ENCODE measurements at places on chromosomes 13 and 19.

DNA sequence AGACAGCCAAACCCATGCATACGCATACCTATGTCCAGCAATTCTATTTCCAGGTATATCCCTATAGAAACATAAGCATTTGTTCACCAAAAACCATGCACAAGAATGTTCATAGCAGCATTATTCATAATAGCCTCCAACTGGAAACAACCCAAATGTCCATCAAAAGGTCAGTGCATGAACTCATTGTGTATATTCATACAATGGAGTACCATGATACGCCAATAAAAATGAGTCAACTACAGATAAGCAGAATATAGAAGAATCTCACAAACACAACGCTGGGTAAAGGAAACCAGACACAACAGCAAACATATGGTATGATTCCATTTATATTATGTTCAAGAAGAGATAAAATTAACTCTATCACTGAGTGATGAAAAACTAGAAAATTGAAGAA, 23.8 kb downstream of the DEDD2 start:
- no peak for DNase-seq

DNA sequence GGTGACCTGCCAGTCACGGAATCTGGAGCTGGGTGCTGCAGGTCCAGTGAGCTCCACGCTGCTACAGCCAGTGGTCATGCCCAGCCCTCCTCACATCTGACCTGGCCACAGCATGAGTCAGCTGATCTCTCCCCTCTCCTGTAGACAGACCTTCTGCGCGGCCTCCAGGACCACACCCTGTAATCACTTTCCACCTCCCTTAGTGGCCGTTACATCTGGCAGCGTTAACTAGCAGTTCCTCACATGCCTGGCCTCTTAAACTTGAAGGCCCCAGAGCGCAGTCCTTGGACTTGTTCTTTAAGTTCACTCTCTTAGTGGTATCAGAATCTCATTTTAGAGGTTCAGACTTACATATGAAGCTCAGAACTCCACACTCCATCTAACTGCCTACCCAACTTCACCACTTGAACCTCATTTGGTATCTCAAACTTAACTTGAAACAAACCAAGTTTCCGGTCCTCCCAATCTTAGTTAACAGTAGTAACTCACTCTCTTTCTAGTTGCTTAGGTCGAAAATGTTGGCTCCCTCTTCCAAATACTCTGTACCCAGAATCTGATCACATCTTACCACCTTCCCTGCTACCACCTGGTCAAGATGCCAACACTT, 22.7 kb downstream of the MIPEP start:
- no peak for DNase-seq

- peak; percentile 2 for DNase-seq
Observed at GRCh38 chr13:36998624-36999041, 507 bp downstream of the ALG5 start.

DNA sequence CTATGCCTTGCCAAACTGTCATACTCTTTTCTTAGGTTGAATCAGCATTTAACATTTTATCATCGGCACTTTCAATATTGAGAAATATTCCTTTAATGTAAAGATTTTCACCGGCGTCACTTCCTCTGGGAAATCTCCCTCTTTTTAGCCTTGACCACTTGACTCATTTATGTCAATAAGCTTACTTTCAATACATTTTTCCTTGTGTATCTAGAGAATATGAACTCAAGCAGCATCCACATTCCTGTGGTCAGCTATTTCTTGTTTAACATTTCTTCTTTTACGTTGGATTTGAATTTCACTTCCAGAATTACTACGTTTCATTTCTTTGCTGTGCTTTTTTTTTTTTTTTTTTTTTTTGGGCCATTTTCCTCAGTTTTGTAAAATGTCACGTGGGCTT, 271.2 kb upstream of the HTR2A start:
- no peak for DNase-seq

DNA sequence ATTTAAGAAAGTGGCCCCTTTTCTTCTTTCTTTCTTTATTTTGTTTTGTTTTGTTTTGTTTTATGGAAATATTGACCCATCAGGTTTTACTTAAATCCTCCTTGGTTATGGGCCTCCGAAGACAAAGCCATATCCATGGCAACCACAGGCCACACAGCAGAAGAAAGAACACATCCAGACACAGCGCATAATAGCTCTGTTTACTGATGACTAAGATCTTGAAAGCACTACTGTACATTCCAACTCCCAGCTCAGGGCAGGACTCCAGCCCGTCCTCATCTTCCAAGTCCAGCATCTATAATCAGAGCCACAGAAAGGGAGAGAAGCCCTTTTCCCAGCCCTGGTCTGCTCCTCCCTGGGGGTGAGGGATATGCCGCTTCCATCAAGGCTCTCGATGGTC, 84.3 kb downstream of the NUFIP1 start:
- no peak for DNase-seq

GRCh38 chr13:45198924-45199323, 1.9 kb downstream of the KCTD4 start:
- no peak for DNase-seq

GRCh38 chr19:47658431-47659348, 49.8 kb downstream of the BICRA start:
- DNase-seq = no peak

DNA sequence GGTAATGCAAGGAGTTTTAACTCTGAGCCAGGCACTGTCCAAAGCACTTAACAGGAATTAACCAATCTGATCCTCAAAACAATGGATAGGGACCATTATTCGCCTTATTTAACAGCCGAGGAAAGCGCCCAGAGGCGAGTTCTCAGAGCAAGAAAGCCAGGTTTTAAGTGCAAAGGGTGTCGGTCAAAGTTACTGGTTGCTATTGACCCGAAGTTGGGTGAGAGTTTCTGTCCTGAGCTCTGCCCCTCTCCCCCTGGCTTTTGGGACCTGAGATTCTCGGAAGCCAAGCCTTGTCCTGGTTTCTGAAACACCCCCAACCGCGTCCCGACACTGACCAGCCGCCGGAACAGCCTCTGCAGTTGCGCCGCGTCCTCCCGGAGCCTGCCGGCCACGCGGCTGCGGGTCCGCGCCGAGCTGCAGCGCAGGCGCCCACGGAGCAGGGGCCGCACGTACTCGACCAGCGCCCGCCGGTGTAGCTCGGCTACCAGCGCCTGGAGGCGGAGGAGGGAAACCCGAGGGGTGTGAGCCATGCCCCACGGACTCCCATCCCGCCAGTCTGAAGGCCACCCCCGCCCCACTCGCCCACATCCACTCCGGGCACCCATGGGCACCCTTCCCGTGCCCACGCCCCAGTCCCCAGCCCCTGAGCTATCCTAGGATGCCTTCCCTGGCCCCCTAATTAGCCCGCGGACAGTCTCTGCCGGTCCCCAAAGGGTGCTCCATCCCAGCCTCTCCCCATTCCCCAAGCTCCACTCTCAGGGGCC, 27.8 kb downstream of the EXOC3L2 start:
- no peak for DNase-seq

DNA sequence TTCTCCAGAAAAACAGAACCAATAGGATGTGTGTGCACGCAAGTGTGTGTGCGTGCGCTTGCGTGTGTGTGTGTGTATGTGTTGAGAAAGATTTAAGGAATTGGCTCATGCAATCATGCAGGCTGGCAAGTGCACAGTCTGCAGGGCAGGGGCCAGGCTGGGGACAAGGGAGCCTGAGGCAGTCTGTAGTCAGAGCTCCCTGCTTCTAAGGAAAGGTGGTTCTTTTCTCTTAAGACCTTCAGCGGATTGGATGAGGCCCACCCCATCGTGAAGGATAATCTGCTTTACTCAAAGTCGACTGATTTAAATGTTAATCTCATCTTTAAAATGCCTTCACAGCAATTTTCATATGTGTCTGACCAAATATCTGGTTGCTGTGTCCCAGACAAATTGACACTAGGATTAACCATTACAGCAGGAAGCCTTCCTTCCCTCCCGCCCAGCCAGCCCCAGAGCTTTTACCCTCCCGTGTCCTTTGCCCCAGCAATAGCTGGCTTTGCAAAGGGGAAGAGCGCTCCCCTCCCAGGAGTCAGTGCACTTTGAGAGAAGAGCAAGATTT, 15.0 kb upstream of the NAXD start:
- no peak for DNase-seq

DNA sequence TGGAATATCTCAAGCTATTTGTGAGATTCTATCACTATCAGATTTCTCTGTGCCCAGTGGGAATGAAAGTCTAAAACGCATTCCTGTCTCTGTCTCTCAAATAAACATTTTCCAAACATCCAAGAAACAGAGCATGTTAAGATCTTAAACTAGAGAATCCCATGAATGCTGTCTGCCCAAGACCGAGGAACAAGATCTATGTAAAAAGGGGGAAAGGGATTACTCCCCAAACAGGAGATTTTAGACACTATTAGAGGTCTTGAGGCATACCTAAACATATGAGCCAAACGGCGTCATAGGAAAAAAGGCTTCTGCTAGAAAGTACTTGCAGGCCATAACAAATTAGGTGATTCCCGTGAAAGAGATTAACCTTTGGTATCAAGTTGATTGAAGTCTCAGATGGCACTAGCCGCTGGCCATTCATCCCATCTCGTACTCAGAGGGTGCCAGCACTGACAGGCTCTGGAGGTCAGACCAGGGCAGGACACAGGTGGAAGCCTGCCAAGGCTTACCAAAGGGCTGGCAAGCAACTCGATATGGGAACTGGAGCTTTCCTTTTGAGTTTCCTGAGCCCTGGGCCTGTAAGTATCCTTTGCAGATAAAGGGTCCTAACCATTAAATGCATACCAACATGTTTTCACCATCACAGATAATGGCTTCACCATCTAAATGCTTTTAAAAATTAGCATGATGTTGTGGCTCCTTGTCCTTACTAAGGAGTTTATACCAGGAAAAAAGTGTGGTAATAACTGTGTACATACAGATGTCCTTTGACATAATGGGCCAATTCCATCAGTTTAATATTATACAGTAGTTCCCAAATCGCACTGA, 225.2 kb downstream of the FOXO1 start:
- no peak for DNase-seq

Data from T-helper 22 cell (primary cell).